ENCODE measurements at places on chromosomes 2 and 18.

DNA sequence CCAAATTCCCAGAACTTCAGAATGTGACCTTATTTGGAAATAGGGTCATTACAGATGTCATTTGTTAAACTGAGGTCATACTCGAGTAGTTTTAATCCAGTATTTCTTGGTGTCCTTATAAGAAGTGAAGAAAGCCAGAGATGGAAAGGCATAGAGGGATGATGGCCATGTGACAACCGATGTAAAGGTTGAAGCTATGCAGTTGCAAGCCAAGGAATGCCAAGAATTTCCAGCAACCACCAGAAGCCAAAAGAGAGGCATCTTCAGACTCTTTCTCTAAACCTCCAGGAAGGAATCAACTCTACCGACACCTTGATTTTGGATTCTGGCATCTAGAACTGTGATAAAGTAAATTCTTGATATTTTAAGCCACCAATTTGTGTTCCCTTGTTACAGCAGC is 242.2 kb downstream of the CDH20 start:
- peak; percentile 60 for DNase-seq

DNA sequence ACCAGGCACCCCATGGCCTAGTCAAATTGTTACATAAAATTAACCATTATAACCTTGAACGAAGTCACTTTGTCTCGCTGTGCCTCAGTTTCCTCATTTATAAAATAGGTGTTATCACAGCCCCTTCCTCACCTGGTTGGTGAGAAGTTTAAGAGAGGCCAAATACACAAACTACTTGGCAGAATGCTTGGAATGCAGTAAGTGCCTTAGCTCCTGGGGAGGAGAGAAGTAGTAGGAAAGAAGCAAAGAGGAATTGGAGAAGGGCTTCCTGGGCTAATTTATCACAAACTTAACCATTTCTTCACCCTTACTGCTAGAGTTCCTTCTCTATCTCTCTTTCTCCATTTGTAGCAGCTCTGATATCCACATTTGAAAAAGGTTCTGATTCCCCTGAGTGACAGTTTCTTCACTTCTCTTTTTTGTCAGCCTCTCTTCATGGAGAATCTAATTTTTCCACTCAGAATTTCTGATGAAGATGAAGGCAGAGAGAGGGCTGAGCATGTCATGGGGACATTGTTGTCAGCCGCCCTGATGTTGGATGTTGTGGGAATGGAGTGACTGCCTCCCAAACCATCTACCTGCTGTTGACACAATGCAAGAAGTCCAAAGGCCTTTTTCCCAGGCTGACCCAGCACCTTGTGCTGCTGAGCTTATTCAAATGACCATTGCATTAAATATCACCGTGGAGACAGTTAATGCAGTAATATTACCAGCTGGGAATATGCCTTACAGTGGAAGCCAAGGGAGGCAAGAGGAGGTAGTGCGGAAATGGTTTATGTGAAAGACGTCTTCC is 60.4 kb downstream of the BOD1L2 start:
- DNase-seq, result no peak

- no peak for DNase-seq
These were observed 26.0 kb upstream of the BCL2L11 start for GRCh38 chr2:111094691-111095090.

- DNase-seq, result no peak
These were observed 318 bp downstream of the TYW5 start for GRCh38 chr2:199955007-199955338.

Measured in astrocyte of the hippocampus (primary cell).